Effector CD4-positive, alpha-beta T cell (primary cell): ENCODE measurements at places on chromosomes 5 and 9.

DNA sequence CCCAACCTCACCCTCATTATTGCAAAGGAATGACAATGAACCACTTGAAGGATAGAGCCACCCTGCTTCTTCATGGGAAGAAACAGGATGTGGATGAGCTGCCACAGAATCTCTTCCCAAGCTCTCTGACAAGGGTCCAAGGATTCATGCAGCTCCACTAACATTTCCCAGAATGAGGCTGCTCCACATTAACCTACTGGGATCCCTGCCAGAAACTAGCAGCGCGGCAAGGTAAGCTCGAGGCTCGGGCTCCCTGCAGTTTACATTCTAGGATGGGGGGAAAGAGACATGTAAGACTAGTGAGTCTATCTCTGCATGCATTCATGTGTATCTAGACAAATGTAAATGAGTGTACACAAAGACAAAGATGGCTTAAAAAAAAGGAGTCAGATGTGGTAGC is 12.1 kb downstream of the DCAF12 start:
- no peak for DNase-seq

DNA sequence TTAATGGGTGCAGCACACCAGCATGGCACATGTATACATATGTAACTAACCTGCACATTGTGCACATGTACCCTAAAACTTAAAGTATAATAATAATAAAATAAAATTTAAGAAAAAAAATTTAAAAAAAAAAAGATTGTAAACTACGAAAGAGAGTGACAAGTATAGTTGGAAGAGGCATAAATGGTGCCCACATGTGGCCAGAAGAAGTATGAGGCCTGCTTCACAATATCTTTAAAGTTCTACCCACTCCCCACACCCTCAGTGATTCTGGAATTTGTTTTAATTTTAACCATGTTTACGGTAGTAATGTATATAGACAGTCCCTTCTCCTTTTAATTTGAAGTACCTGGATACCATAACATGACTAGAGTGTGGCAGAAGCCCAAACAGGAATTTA is 172.7 kb downstream of the CHSY3 start:
- DNase-seq: no peak

- DNase-seq: peak; percentile 67
These were observed 49.6 kb upstream of the FOXE1 start for GRCh38 chr9:97803167-97804058.

- no peak for DNase-seq
These were observed 195.9 kb downstream of the SEMA6A start for GRCh38 chr5:116378777-116379121.

- no peak for DNase-seq
These were observed 5.0 kb downstream of the NDUFS6 start for GRCh38 chr5:1806199-1806598.

- DNase-seq: no peak
These were observed 8.7 kb upstream of the CARNMT1 start for GRCh38 chr9:75036793-75037192.

GRCh38 chr5:65072850-65073249 is 304.1 kb downstream of the CWC27 start:
- DNase-seq: no peak

- DNase-seq: no peak
These were observed 272.8 kb upstream of the IRX4 start for GRCh38 chr5:2155556-2155955.

- no peak for DNase-seq
These were observed 94.5 kb downstream of the CFAP90 start for GRCh38 chr5:7756453-7756852.

- DNase-seq: no peak
These were observed 14.7 kb downstream of the TRAF2 start for GRCh38 chr9:136900988-136901515.

DNA sequence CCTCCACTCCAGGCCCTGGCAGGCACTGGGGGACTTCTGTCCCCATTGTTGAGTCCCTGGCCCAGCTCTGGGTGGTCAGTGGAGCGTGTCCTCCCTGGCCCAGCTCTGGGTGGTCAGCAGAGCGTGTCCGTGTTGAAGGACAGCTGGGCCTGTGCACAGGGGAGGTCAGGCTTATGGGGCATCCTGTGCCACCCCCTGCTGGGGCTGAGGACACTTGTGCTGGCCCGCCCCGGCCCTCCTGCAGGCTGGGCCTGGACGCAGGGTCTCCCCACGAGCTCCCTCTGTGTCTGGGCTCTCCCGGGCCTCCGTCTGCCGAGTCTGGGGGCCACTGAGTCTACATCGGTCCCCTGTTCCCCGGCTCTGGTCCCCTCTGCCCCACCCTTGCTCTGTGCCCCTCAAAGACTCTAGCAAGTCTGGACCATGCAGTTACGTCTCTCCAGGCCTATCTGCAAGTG is 11.5 kb upstream of the CLIC3 start:
- DNase-seq: no peak

- no peak for DNase-seq
These were observed 202.8 kb downstream of the CWC27 start for GRCh38 chr5:64971513-64971912.

DNA sequence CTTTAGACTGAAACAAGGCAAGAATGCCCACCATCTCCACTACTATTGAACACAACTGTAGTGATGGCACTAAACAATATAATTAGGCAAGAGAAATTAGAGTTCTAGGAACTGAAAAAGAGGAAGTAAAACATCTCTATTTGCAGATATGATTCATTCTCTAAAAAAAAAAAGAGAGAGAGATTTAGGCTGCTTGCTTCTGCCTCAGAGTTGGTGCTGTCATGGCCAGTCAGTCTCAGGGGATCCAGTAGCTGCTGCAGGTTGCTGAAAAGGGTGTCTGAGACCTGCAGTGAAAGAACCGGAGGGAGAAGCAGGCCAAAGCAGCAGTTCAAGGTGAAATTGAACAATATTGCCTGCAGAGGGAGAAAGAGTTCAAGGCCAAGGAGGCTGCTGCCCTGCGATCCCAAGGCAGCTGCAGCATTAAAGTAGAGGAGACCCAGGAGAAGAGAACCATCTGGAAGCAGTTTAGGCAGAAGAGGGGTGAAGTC is 72.5 kb downstream of the AP3B1 start:
- DNase-seq: no peak

- DNase-seq: no peak
These were observed 55.4 kb upstream of the MIER3 start for GRCh38 chr5:57007344-57007743.

- no peak for DNase-seq
These were observed 16.6 kb downstream of the ZNF131 start for GRCh38 chr5:43137326-43137725.

DNA sequence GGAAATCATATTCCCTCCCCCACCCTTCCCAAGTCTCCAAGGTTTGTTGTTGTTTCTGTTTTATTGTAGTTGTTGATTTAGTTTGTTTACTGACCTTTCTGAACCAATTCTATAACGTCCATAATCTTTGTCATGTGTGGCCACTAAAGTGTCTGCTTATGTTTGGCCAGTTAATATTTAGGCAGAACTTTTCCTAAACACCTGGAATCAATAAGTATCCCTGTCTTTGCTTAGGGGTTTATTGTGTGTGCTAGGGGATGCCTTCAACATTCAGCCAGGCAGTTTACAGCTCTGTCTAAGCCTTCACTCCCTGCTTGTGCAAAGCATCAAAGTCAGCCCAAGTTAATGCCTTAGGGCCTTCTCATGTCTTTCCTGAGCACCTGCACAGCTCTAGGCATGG is 16.9 kb upstream of the LECT2 start:
- no peak for DNase-seq

DNA sequence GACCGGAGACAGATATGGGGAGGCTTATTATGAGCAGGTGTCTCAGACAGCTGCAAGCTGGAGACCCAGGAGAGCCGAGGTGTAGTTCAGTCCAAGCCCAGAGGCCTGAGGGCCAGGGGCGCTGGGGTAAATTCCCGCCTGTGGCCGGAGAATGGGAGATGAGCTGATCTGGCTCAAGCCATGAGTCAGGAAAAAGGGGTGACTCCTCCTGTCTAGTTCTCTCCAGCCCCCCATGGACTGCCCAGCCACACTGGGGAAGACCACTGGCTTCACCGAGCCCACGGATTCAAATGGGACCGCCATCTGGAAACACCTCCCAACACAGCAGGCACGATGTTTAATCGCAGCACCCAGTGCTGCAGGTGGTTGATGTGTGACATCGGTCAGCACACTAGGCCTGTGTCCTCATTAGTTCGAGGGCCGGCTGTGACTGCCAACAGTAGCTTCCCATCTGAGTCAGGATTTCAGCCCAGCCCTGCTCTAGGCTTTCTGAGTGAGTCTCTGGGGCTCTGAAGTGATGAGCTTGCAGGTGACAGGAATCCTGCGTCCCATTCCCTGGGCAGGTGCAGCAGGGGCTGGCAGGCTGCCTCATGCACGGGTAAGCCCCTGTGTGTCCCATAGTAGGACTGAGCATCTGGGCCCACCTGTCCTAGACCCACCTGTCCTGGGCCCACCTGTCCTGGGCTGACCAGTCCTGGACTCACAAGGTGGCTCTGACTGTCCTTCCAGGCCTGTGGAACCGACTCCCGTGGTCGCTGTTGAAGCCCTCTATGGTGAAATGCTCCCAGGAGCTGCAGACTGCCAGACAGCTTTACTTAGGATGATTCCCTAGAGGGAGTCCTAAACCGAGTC is 49.7 kb downstream of the AHRR start:
- no peak for DNase-seq

- DNase-seq: no peak
These were observed 23.0 kb downstream of the SPARC start for GRCh38 chr5:151663617-151664293.

DNA sequence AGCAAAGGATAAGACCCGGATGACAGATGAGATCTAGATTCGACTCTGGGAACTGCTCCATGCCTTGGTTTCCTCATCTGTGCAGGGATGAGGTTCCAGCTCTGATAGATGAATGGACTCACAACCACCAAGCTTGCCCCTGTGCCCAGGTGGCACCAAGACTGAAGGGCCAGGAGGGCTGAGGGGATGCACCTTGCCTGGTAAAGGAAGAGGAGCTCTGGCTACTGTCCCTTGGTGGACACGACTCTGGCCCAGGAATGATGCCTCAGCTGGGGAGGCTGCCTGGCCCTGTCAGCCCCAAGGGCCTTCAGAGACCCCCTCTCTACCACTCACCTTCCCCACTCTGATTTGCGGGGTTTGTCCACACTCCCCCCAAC is 24.9 kb upstream of the ANXA6 start:
- no peak for DNase-seq

- no peak for DNase-seq
These were observed 160.0 kb upstream of the ITGA1 start for GRCh38 chr5:52627740-52628139.
